ENCODE measurements at places on chromosomes 3 and 15.

DNA sequence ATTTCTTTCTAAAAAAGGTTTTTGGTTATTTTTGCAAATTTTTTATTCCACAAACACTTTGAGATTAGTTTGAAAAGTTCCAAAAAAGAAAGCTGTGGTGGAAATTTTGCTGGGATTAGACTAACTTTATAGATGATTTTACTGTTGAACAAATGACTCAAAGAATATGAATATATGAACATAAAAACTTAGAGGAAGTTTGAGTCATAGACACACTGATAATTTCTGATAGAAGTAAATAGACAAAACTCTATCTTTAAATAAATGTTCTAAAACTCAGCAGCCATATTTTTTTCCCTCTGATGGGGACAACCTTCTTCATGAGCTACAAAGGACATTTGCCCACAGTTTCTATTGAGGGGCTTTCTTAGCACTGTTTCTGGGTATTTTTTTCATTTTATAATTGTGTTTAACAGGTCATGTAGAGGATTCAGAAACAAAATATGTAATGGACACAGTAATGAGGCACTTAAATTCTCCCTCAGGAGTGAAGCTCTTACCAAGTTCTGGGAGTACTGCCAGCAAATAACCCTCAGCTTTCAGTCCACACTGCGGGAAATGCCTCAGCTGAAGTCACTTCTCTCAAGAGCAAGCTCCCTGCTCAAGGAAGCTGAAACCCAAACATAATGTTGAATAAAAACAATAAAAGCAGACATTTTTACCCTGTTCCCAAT, 157.6 kb downstream of the NFKBIZ start:
- no peak for DNase-seq

DNA sequence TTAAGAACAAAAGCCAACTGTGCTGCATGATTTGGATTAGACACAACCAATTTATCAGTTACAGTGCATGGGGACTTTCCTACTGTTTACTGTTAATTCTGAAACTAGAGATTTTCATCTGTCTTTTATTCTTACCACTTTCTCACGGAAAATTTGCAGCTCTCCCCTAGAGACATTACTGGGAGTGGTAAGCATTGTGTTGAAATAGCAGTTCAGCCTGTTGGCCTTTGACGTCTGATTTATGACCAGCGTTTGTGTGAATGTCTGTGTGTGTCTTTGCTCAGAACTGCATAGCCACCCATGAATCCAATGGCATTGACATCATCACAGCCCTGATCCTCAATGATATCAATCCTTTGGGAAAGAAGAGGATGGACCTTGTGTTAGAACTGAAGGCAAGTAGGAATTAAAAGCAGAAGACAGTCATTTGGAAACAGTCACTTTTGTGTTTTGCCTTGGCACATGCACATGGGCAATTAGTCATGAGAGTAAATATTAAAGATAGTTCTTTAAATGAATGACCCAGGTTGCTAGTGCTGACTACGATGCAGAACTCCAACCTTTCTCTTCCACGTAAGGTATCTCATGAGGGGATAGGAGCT, 202.2 kb upstream of the BHLHE40 start:
- peak; percentile 9 for DNase-seq

DNA sequence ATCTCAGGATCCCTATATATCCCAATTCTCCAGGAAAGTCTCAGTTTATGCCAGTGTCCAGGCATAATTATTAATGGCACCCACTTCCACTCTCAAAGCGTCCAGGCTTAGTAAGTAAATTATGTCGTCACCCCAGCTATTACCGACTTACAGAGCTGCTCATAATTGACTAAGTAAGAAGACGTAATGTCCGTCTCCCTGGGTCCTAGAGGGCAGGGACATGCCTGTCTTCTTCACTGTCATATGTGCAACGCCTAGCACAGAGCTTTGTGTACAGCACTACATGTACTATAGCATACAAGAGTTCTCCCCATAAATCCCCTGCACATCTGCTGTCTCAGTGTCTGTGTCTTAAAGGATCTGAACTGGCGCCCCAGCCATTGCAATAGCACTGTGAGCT, 23.9 kb upstream of the HRH1 start:
- no peak for DNase-seq

GRCh38 chr3:188649521-188649920, 495.6 kb downstream of the LPP start:
- peak; percentile 30 for DNase-seq

DNA sequence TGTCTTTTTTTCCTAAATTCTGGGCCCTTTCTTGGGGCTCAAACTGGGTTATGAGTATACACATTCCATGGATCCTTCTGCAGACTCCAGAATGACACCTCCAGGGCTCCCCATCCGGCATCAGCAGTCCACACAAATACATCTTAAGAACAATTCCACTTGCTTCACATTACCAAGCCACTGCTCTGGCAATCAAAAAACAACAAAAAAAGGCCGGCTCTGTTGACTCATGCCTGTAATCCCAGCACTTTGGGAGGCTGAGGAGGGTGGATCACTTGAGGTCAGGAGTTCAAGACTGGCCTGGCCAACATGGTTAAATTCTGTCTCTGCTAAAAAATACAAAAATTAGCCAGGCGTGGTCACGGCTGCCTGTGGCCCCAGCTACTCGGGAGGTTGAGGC, 49.9 kb upstream of the LPP start:
- no peak for DNase-seq

DNA sequence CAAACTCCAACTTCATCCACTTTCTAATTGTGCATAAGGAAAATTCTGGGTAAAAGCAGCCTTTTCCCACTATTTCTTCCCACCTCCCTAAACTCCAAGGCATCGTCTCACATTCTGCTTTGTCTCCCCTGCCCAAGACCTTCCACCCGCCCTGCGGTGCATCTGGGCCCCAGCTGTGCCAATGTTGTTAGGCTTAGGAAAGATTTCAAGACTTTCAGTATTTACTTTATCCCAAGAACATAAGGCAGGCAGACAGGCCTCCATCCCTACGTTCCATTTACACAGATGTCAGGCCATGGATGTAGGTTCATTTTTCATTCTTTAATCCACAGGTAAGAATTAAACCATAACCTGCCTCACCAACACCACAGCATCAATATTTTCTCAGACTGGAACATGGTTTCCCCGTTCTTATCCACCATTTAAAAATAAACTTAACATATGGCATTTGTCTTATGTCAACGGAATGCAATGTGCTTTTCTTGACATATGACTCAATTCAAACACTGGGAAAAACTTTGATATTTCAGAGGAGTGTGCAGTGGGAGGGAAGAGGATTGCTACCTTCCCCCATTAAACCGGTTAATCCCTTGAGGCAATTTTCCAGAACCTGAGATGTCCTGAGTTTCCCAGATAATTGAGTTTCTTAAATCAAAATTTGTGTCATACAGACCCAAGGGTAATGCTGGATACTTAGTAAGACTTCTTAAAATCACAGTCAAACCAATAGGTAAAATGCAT, 238.0 kb upstream of the LRIG1 start:
- DNase-seq, result no peak

DNA sequence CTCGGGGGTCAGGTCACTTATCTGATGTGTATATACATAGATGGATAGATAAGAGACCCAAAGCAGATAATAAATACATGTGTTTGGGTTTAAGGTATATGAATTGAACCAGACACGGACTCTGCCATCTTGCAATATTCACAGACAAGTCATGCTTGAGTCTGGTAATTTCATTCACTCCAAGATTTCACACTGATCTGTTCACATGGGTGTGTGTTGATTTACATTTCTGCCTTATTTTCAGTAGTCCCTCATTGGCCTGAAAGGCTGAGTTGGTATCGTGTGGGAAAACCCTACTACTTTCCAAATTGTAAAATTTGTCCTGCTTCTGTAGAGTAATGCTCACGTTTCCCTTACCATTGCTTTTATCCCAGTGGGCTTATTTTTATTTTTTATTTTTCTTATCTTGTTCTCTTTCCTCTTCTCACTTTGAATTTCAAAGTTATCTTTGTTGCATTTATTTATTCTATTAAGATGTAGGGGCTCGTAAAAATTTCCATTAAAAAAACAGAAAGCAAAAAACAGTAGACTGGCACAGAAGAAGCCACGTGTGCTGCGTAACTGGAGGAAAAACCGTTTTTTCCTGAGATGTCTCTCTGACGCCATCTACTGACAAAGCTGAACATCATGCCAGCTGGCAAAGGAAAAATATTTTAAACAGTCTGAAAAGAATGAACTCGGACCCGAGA, 10.8 kb upstream of the MFSD1 start:
- DNase-seq, result peak; percentile 71

DNA sequence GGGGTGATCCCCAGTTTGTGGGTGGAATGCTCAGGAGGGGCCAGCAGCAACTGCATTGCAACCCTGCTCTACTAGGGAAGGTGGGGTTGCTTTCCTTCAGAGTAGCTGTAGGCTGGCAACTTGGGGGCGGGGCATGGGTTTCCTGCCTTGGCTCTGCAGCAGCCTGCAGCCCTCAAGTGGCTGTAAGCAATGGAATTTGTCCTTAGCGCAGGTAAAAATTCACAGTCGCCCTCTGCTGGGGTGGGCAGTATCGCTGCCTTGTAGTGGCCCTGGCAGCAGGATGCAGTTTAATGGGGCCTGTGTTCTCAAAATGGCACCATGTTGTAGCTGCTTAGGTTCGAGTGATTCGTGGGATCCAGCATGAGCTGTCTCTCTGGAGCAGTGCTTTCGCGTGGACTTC, 29.8 kb downstream of the STT3B start:
- DNase-seq, result no peak

DNA sequence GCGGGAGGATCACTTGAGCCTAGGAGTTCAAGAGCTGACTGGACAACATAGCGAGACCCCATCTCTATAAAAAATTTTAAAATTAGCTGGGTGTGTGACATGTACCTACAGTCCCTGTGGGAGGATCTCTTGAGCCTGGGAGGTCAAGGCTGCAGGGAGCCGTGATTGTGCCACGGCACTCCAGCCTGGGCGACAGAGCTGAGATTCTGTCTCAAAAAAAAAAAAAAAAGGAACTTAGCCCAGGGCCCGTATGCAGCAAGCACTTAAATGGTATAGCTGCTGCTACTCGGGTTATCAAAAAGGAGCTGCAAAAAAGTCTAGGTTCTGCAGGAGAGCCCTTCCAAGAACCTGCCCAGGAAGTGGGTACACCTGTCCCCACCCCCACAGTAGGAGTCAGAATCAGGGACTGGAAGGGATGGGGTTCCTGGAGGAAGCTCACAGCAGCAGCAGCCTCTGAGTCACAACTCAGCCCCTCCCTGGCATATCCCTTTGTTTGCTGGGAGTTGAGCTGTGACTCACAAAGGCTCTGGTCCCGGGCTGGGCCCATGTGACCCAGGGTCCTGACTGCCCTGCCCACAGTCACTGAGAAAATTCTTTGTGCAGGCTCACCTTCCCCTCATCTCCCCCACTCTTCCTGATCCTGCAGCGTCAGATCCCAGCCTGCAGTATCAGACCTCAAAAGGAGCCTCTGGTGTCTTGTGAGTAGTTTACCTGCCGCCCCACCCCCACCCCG, at the start of gene SPATA12:
SPATA12 (plus strand) TSS at position 576 of the 733 bp plus-strand sequence. CDS start 13,031 bp downstream, outside the sequence.
- peak; percentile 87 for DNase-seq

- DNase-seq, result no peak
These were observed 6.2 kb upstream of the CCNL1 start for GRCh38 chr3:157166115-157166514.

DNA sequence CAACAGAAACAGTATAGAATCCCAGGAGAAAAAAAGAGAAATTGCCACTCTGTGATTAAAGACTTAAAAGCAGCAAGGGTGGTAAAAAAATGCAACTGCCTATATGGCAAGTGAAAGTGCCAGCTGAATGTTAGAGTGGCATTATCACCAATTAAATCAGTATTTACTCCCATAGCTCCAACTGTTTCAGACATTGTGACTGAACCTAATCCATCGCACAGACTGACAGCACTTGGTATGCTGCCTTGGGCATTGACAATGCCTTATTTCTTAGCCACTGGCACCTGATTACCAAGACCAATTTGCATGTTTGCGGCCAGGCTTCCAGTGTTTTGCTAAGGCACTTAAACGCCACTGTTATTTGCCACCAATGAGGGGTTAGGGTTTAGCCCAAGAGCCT, 201.9 kb upstream of the NECTIN3 start:
- no peak for DNase-seq

GRCh38 chr3:30539772-30540171, 66.6 kb upstream of the TGFBR2 start:
- no peak for DNase-seq

- DNase-seq, result no peak
These were observed 377.3 kb downstream of the LPP start for GRCh38 chr3:188531210-188531609.

- DNase-seq, result peak; percentile 2
These were observed 210.5 kb downstream of the DOCK3 start for GRCh38 chr3:50885070-50885850.

GRCh38 chr3:124783696-124784095, 53.4 kb downstream of the UMPS start:
- no peak for DNase-seq

- peak; percentile 60 for DNase-seq
These were observed 89.0 kb downstream of the IQSEC1 start for GRCh38 chr3:12984023-12984823.

GRCh38 chr3:97736928-97737327, 27.6 kb upstream of the ARL6 start:
- no peak for DNase-seq

- no peak for DNase-seq
These were observed 98.2 kb downstream of the PLCH1 start for GRCh38 chr3:155646669-155647068.

DNA sequence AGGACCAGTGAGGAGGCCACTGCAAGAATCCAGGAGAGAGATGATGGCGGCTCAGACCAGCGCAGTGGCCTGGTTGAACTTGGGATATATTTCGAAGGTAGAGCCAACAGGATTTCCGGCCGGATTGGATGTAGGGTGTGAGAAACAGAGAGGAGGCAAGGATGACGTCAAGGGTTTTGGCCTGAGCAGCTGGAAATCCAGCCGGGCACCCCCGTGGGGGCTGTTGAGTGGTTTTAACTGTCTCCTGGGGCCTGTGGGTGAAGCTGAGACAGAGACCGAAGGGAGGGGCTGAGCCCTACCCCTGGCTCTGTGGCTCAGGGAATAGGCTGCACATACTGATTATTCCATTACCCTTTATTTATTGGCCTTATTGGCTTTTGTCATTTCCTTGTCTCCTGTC, 45.7 kb downstream of the EXOG start:
- DNase-seq, result no peak

GRCh38 chr3:57826245-57826951, 70.3 kb downstream of the SLMAP start:
- DNase-seq, result no peak

DNA sequence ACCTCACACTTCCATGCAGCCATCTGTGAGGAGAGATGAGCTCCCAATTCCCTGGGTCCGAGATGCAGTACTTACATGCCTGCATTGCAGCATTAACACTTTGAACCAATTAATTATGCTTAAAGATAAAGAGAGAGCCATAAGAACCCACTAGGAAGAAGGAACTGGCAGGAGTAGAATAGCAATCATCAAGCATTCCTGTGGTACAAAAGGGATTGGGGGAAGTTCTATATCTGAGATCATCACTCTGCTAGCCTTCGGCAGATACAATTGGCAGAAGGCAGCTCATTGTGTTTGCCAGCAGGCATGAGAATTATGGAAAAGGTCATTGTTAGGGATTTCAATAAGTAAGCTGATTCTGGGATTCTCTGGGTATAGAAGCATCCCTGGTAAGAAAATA, 891.4 kb downstream of the NTRK3 start:
- DNase-seq, result no peak

- DNase-seq, result peak; percentile 62
These were observed 55.0 kb downstream of the GOLIM4 start for GRCh38 chr3:168040607-168041208.

GRCh38 chr15:22930782-22931484, 49.2 kb downstream of the CYFIP1 start:
- no peak for DNase-seq

GRCh38 chr3:4825436-4826236, 153.6 kb upstream of the BHLHE40 start:
- DNase-seq, result peak; percentile 36

- DNase-seq, result no peak
These were observed 116.1 kb downstream of the RAB11A start for GRCh38 chr15:65985387-65985786.
